ENCODE measurements at places on chromosomes 5 and 9. TPM values are rescaled to one million over a fixed set of nuclear protein-coding genes. Genes with fewer than 3 reads are reported as not detected.

Gene TLX3
- not detected for total RNA-seq

Gene ADAMTSL1
- 0.99 TPM for total RNA-seq

Gene MOB3B
- 0.99 TPM for total RNA-seq

Gene CARD6
- total RNA-seq: 27.0 TPM

Gene FGFR4
- total RNA-seq: 0.87 TPM

Gene TTLL11
- total RNA-seq: 3.0 TPM

Gene NRG2
- total RNA-seq: 0.20 TPM

Gene IFNB1
- total RNA-seq: not detected

Gene SLC46A2
- total RNA-seq: not detected

Gene SGCD
- total RNA-seq: under 0.01 TPM

Gene EQTN
- not detected for total RNA-seq

Gene NUP214
- 6.5 TPM for total RNA-seq

Gene TMEM141
- total RNA-seq: 66.7 TPM

Gene GABRP
- 0.20 TPM for total RNA-seq

Gene GGTA1
- 5.4 TPM for total RNA-seq

Gene ZNG1F
- total RNA-seq: 2.0 TPM

Gene ERAP2
- total RNA-seq: 56.9 TPM

Gene PDCD1LG2
- 1.4 TPM for total RNA-seq

Gene SLIT3
- total RNA-seq: under 0.01 TPM

Gene SURF1
- 22.2 TPM for total RNA-seq

Gene TRIM7
- total RNA-seq: 0.99 TPM

Gene RHOBTB3
- 40.5 TPM for total RNA-seq

Gene ANKRD18A
- not detected for total RNA-seq

Gene TRMO
- total RNA-seq: 10.2 TPM

Gene GBGT1
- 27.8 TPM for total RNA-seq

Gene SMIM33
- total RNA-seq: not detected

Gene PDE6A
- total RNA-seq: not detected

Gene CLIC3
- total RNA-seq: 0.22 TPM

Gene INSL6
- total RNA-seq: not detected

Gene PDZD2
- 0.20 TPM for total RNA-seq

Gene ADGRD2
- total RNA-seq: not detected

Gene PRR16
- not detected for total RNA-seq

Gene PHF24
- not detected for total RNA-seq

Gene GABRA1
- not detected for total RNA-seq

Gene SV2C
- total RNA-seq: not detected

Gene STPG3
- total RNA-seq: not detected
